A549 treated with dexamethasone at 1 μM for 4 hours (cell line): ENCODE measurements at places on chromosomes 7 and 10. TPM values are rescaled to one million over a fixed set of nuclear protein-coding genes. Genes with fewer than 3 reads are reported as not detected.

PRKRIP1 gene
- 19.4 to 22.2 TPM (median 20.4 TPM) in 5 replicates for total RNA-seq

ASCC1 gene
- 37.7 to 45.6 TPM (median 41.1 TPM) in 5 replicates for total RNA-seq

HECW1 gene
- 15.9 to 20.5 TPM (median 19.2 TPM) in 5 replicates for total RNA-seq

ITPRID1 gene
- not detected in 5 replicates for total RNA-seq

SP8 gene
- not detected in 5 replicates for total RNA-seq

NUTM2D gene
- total RNA-seq, result 0.97 to 1.7 TPM (median 1.4 TPM) in 5 replicates

VSTM4 gene
- total RNA-seq, result 0.24 to 0.42 TPM (median 0.35 TPM) in 5 replicates

ACSL5 gene
- 0.27 to 0.71 TPM (median 0.30 TPM) in 5 replicates for total RNA-seq

CDCA7L gene
- total RNA-seq, result 17.4 to 20.8 TPM (median 19.3 TPM) in 5 replicates

RET gene
- 0.50 to 0.98 TPM (median 0.58 TPM) in 5 replicates for total RNA-seq

NPM3 gene
- total RNA-seq, result 98.7 to 118 TPM (median 105 TPM) in 5 replicates

CNTNAP2 gene
- total RNA-seq, result 0.02 to 0.07 TPM (median 0.02 TPM) in 4 of 5 replicates, not detected in the other

C7orf57 gene
- total RNA-seq, result 0.27 to 0.35 TPM (median 0.27 TPM) in 5 replicates

NDUFB2 gene
- total RNA-seq, result 271 to 384 TPM (median 286 TPM) in 5 replicates

LIPM gene
- total RNA-seq, result not detected in 5 replicates

AKR1D1 gene
- total RNA-seq, result 0.04 to 0.08 TPM (median 0.06 TPM) in 3 of 5 replicates, not detected in the others

CTTNBP2 gene
- total RNA-seq, result 0.27 to 0.67 TPM (median 0.37 TPM) in 5 replicates

PLAC9 gene
- total RNA-seq, result 0.29 TPM in 1 of 5 replicates, not detected in the others

DRGX gene
- total RNA-seq, result 0.05 TPM in 2 of 5 replicates, not detected in the others

CCDC146 gene
- total RNA-seq, result 0.40 to 0.88 TPM (median 0.60 TPM) in 5 replicates

HOXA9 gene
- total RNA-seq, result 0.39 to 0.80 TPM (median 0.52 TPM) in 5 replicates

SLC18A3 gene
- total RNA-seq, result 0.04 to 0.06 TPM in 2 of 5 replicates, not detected in the others

PKD2L1 gene
- 0.11 to 0.38 TPM (median 0.19 TPM) in 5 replicates for total RNA-seq

CALHM3 gene
- total RNA-seq, result 0.22 to 0.42 TPM (median 0.31 TPM) in 5 replicates

CDC123 gene
- total RNA-seq, result 123 to 167 TPM (median 130 TPM) in 5 replicates

COL17A1 gene
- total RNA-seq, result 1.6 to 2.2 TPM (median 1.7 TPM) in 5 replicates

SCRN1 gene
- 49.7 to 69.6 TPM (median 61.1 TPM) in 5 replicates for total RNA-seq

POU6F2 gene
- total RNA-seq, result not detected in 5 replicates

ATRNL1 gene
- total RNA-seq, result 0.07 to 0.47 TPM (median 0.25 TPM) in 5 replicates

NPFFR1 gene
- total RNA-seq, result 0.01 to 0.02 TPM (median 0.01 TPM) in 4 of 5 replicates, not detected in the other

SPDYE6 gene
- not detected in 5 replicates for total RNA-seq

TYSND1 gene
- total RNA-seq, result 11.2 to 16.5 TPM (median 15.4 TPM) in 5 replicates

PRKG1 gene
- total RNA-seq, result 0.01 TPM in 3 of 5 replicates, not detected in the others

ZNF488 gene
- total RNA-seq, result 10.6 to 13.9 TPM (median 13.1 TPM) in 5 replicates

MLXIPL gene
- 1.1 to 1.6 TPM (median 1.1 TPM) in 5 replicates for total RNA-seq

ZNF467 gene
- 0.60 to 1.6 TPM (median 1.1 TPM) in 5 replicates for total RNA-seq

LIPN gene
- total RNA-seq, result not detected in 5 replicates

ASB10 gene
- total RNA-seq, result not detected in 5 replicates

CRHR2 gene
- total RNA-seq, result 0.05 to 0.07 TPM (median 0.05 TPM) in 4 of 5 replicates, not detected in the other

HOXA1 gene
- 2.6 to 3.8 TPM (median 3.6 TPM) in 5 replicates for total RNA-seq

STMP1 gene
- total RNA-seq, result 30.0 to 34.1 TPM (median 32.1 TPM) in 5 replicates

LRGUK gene
- total RNA-seq, result 0.20 to 0.48 TPM (median 0.22 TPM) in 5 replicates

ORC5 gene
- 21.2 to 34.2 TPM (median 29.8 TPM) in 5 replicates for total RNA-seq

WDR11 gene
- 18.5 to 24.5 TPM (median 21.5 TPM) in 5 replicates for total RNA-seq

GRID2IP gene
- 0.05 TPM in 1 of 5 replicates, not detected in the others for total RNA-seq

STX1A gene
- total RNA-seq, result 50.9 to 77.3 TPM (median 74.1 TPM) in 5 replicates

CPED1 gene
- total RNA-seq, result not detected in 5 replicates

TRIM50 gene
- total RNA-seq, result not detected in 5 replicates

FAS gene
- 28.0 to 31.4 TPM (median 30.5 TPM) in 5 replicates for total RNA-seq

GIMAP2 gene
- not detected in 5 replicates for total RNA-seq

VIM gene
- total RNA-seq, result 1,355 to 1,726 TPM (median 1,634 TPM) in 5 replicates

PIP gene
- 0.19 to 0.32 TPM (median 0.23 TPM) in 3 of 5 replicates, not detected in the others for total RNA-seq

TACC2 gene
- total RNA-seq, result 69.7 to 92.6 TPM (median 85.6 TPM) in 5 replicates

MBL2 gene
- total RNA-seq, result not detected in 5 replicates
